ENCODE measurements at places on chromosomes 6 and 20.

DNA sequence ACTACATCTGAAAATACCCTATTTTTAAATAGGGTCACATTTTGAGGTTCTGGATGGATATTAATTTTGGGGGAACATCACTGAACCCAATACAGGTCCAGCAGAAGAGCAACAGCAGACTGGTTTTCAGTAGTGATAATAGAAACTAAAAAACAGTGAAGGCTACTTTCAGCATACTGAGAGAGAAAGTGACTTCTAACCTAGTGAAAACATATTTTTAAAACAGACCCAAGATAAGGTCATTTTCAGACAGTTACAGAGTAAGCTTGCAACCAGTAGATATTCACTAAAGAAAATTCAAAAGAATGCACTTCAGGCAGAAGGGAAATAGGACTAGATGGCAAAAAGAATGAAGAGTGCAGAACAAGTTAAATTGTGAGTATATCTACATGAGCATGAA is 42.0 kb upstream of the TMEM244 start:
- DNase-seq, result no peak

- no peak for DNase-seq
Observed at GRCh38 chr6:100627911-100628758, 163.4 kb upstream of the SIM1 start.

- DNase-seq, result no peak
Observed at GRCh38 chr6:127297502-127298070, 30.9 kb downstream of the RNF146 start.

DNA sequence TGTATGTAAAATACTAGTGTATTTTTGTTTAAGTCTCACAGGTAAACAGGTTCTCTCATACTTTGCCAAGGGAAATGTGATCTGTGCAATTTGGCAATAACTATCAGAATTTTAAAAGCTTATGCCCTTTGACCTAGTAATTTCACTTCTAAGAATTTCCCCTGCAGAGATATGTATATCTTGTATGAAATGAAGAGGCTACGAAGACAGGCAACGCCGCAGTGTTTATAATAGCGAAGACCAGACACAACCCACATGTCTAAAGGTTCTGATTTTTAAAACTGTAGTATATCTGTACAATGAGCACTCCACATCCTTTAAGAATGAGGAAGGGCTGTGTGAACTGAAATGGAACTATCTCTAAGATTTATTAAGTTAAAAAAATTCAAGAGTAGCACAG is 7.5 kb downstream of the TRAF3IP2 start:
- DNase-seq, result no peak

DNA sequence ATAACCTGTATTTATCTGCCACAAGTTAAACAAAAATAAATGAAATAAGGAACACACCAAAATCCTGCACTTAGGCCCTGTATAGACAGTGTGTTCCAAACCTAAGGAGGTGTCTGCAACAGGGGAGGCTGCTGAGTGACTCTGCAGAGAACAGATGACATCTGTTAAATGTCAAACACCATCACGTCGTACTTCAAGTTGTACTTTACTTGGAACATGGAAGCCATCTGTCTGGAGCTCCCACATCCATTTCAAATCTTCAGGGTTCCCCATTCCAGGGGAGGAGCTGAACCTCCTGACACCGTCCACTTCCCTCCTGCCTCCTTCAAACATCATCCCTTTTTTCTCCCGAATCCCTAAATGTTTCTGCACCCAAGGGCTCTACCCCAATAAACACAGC is 1.8 kb upstream of the MAP7 start:
- DNase-seq, result no peak

DNA sequence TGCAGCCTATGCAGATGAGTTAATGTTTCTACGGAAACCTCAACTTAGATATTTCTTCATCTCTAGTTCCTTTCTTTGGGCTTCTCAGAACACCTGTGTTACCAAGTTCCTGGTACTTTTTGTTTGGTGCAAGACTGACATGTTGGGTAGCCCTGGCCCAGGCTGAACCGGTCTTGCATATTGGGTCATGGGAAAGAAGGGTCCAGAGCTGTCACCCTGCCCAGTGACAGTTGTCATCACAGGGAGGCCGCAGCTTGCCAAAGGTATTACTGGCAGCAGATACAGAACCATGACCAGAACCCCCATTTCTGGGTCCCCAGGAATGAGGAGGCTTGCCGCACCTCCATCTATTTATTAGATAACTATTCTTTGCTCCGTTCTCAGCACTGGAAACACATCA is 40.2 kb downstream of the PDYN start:
- no peak for DNase-seq

DNA sequence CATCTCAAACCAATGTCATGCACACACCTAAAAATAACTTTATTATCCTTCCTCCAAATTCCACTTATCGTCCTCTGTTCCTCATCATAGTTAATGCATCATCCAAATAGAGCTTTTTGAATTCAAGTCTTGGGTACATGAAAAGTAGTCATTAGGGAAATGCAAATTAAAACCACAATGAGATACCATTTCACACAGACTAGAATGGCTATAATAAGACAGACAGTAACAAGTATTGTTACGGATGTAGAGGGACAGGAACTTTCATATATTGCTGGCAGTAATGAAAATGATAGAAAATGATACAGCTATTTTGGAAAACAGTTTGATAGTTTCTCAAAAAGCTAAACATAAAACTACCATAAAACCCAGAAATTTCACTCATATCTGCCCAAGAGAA is 59.1 kb downstream of the FHL5 start:
- DNase-seq, result no peak

Measured in fibroblast of upper back skin (primary cell).